ENCODE measurements at places on chromosomes 7 and 10. TPM values are rescaled to one million over a fixed set of nuclear protein-coding genes. Genes with fewer than 3 reads are reported as not detected.
A peak's percentile ranks its signal among the peaks of the same experiment; 100 is the strongest.

- no peak for DNase-seq
Observed at GRCh38 chr10:103942866-103943265, 24.1 kb upstream of the SLK start.

The ACSM6 gene
- total RNA-seq = not detected

GRCh38 chr7:48274662-48275061 is 103.4 kb downstream of the ABCA13 start:
- no peak for DNase-seq

DNA sequence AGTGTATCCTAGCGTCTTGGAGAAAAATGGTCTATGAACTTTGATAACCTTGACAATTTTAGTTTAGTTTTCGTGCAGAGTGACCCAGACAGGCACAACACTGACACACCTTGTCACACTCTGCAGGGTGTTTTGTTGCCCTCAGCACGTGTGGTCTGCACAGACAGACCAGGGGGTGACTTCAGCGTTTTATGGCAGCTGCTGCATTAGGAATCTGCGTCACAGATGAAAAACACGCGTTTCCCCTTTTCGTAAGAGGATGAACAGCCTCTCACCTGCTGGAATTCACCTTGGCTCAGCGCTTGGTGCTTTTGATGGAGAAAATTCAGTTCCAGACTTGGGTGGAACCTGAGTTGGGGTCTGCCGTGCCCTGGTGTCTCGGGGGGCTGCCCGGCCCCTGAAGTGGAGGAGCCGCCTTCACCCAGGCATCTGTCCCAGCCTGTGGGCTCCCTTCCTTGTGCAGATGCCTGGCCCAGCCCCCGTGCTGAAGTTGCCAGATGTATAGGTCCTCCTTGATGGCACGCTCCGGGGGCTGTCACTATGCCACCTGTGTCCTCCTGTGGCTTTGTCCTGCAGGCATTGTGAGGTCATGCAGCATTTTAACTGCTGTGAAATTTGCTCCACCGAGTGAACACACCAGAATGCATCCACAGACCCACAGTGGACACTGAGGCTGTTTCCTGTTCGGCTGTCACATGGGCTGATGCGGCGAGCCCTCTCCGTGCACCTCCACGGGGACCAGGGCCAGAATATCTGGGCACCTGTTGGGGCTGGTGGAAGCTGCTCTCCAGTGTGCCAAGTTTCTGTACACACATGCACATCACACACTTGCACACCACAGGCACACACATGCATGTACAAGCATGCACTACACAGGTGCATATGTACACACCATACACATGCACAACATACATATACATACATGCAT is 18.3 kb downstream of the INPP5A start:
- peak; percentile 70 for DNase-seq

The SUN3 gene
- 2.7 TPM for total RNA-seq

DNA sequence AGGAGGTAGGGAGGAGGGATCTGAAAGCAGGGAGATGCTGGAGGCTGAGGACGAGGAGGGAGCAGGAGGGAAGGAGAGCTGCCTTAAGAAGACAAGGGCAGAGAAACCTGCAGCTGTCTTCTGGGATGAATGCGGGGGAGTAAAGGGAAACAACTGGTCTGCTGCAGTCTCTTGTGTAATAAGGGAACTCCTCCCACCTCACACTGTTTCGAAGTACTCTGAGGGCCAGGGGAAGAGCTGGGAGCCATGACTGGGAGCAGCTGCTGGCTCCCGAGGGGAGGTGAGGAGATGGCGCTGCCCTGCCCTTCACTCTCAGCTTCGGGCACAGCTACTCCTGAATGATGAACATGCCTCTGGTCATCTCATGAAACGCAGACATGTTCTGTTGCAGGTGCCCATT is 65.1 kb downstream of the CLEC2L start:
- no peak for DNase-seq

The RBM20 gene
- total RNA-seq = 1.0 TPM

- no peak for DNase-seq
Observed at GRCh38 chr7:112622159-112622715, 141.4 kb downstream of the LSMEM1 start.
